ENCODE measurements at places on chromosomes 3 and 15. TPM values are rescaled to one million over a fixed set of nuclear protein-coding genes. Genes with fewer than 3 reads are reported as not detected.

SLC7A14 gene
- not detected for total RNA-seq

MYO5C gene
- total RNA-seq, result 4.6 TPM

A4GNT gene
- not detected for total RNA-seq

HAPLN3 gene
- total RNA-seq, result 26.5 TPM

BCHE gene
- total RNA-seq, result 0.74 TPM

RCN2 gene
- 65.9 TPM for total RNA-seq

All from A549 treated with ZK216348 at 1 μM for 4 hours (cell line).